ENCODE measurements at places on chromosomes 3 and 15. TPM values are rescaled to one million over a fixed set of nuclear protein-coding genes. Genes with fewer than 3 reads are reported as not detected.

The GALNT15 gene
- total RNA-seq, result not detected

The SH3BP5 gene
- total RNA-seq, result 9.0 TPM

The CNTN3 gene
- 2.0 TPM for total RNA-seq

The SAMMSON gene
- not detected for total RNA-seq

The SLC12A1 gene
- total RNA-seq, result not detected

The INSYN1 gene
- total RNA-seq, result 1.3 TPM

The HTR3C gene
- total RNA-seq, result not detected

The NANOGP8 gene
- total RNA-seq, result not detected
